Omental fat pad (tissue), 4 donors: ENCODE measurements at places on chromosomes 12 and 14. TPM values are rescaled to one million over a fixed set of nuclear protein-coding genes. Genes with fewer than 3 reads are reported as not detected.
A peak's percentile ranks its signal among the peaks of the same experiment; 100 is the strongest.

ATP2A2 gene
- 116 TPM for total RNA-seq

MSI1 gene
- total RNA-seq = 0.37 TPM

ACOT4 gene
- total RNA-seq = 1.8 TPM

DNA sequence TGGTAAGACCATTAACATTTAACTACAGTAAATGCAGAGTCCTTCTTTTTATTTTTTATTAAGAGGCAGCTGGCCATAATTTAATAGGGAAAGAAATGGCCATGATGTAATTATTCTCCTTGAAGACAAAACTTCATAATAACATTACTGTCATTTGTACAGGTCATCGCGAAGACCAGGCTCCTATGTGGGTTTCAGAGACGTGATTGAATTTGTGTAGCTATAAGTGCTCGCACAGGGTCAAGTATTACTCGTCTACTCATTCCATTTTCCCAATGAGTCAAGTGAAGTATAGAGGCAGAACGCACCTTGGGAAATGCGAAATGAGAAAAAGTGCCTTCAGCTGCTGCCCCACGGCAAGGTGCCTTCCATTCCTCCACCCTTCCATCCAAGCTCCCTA, 40.4 kb downstream of the EGLN3 start:
- DNase-seq = no peak

DNA sequence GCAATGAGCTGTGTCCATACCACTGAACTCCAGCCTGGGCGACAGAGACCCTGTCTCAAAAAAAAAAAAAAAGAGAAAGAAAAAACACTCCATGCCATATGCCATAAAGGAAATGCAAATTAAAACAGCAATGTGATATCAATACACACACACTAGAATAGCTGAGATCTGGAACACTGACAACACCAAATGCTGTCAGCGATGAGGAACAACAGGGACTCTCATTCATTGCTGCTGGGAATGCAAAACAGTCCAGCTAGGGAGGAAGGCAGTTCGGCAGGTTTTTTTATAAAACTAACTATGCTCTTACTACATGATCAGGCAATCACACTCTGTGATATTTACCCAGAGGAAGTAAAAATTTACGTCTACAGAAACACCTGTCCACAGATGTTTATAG, 3.4 kb upstream of the ABCB9 start:
- no peak for DNase-seq

DNA sequence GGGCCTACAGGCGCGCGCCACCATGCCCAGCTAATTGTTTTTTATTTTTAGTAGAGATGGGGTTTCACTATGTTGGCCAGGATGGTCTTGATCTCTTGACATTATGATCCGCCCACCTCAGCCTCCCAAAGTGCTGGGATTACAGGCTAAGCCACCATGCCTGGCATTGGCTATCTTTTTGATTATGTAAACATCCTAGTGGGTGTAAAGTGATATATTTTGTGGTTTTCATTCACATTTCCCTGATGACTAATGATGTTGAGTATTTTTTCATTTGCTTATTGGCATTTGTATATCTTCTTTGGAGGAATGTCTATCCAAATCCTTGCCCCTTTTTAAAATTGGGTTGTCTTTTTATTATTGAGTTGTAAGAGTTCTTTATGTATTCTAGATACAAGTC, 16.3 kb downstream of the CREBL2 start:
- DNase-seq = no peak

DNA sequence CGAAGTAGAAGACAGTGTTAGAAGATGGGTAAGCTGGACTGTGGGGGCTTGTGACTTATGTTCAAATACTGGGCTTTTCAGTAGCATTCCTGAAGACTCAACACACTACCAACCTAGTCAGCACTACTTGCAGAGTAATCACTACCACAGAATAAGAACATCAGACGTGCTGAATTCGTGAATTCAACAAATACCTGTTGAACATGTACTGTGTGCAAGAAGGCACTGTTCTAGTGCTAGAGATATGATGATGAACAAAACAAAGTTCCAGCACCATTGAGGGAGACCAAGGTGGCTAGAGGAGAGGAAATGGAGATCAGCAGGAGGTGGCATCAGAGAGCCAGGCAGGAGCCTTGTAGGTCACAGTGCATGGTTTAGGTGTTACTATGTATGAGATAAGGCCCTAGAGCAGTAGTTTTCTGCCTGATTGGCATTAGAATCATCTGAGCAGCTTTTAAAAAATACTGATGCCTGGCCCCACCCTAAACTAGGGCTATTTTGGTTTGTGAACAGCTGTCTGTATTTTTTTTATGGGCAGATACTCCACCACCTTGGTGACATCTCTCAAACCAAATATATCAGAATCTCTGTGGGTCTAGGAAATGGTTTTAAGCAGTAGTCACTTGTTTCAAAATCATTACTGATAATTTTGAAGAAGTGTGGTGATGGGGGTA, 26.8 kb downstream of the FERMT2 start:
- DNase-seq = no peak

- no peak for DNase-seq
Observed at GRCh38 chr14:105456736-105457617, 17.6 kb upstream of the CRIP2 start.

DNA sequence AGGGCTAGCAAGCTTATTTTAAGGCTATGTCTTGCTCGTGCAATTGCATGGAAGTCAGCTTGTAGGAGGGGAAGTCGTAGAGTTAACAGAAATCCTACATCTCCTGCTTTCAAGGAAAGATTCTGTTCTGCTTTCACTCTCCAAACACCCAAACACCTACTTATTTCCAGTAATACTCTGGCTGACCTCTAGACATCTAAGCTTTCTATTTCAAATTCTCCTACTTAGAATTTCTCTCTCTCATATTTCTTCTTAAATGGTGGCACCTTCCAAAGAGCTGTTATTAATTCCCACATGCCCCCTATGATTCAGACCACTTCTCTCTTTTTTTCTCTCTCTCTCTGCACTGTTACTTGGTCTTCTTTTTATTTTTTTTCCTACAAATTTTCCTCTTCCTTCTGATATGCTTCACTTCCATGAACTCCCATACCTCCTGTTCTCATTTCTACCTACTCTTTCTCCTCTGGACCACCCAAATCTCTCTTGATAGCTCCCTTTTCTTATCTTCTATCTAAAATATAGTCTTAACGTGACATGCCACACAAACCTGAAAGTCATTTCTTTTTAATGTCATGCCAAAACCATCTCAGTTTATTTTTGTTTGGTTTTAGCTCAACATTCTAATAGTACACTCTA, 90.8 kb downstream of the RPS6KA5 start:
- no peak for DNase-seq

DNA sequence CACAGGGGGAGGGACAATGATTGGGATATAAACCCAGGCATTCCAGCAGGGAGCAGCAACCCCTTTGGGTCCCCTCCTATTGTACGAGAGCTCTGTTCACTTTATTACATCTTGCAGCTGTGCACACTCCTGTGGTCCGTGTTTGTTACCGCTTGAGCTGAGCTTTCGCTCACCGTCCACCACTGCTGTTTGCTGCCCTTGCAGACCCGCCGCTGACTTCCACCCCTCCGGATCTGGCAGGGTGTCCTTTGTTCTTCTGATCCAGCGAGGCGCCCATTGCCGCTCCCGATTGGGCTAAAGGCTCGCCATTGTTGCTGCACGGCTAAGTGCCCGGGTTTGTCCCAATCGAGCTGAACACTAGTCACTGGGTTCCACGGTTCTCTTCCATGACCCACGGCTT, 64.1 kb downstream of the E2F7 start:
- DNase-seq = no peak

GRCh38 chr14:102215071-102215470, 75.4 kb downstream of the WDR20 start:
- DNase-seq = no peak

- no peak for DNase-seq
Observed at GRCh38 chr14:85263916-85264675, 265.8 kb upstream of the FLRT2 start.

DNA sequence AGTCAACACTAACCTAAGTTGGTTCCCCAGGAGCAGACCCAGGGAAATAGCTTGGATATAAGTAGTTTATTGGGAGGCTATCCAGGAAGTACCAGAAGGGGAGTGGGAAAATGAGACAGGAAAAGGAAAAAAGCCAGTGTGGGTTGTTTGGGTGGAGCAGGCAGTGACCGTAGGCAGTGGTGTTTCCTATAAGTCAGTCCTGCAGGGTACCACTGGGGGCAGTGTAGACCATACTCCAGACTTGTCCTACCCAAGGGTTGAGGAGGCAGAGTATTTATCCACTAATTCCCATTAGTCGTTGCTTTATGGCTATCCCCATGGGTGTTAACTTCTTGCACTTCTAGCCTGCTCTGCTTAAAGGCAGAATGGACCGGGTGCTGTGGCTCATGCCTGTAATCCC, 6.4 kb upstream of the CCDC60 start:
- no peak for DNase-seq

GRCh38 chr14:62819931-62820330, 225.3 kb downstream of the KCNH5 start:
- no peak for DNase-seq

DNA sequence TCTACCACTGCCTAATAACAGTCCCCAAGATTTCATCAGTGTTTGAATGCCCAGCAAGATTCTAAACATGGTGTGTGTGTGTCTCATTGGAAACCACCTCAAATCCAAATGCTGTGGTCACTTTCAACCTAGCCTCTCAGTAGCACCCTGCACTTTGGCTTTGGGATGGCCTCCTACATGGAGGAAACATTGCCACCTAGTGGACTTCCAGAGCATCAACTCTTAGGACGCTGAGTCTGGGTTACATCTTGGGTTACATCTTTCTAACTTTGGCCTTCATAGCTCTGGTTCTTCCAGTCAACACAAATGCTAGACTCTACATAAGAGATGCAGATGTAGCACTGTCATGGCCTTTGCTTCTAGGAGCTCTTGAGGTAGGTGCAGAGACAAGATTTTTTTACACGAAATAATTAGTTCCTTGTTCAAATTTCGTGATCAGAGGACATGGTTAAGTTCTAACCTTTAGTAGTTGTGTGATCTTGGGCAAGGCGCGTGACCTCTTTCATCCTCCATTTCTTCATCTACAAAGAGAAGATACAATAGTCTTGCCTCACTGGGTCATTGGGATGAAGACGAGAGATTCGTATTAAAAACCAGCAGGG, 113.5 kb upstream of the VASH1 start:
- no peak for DNase-seq

- DNase-seq = no peak
Observed at GRCh38 chr14:21675566-21675965, 1.9 kb upstream of the OR4E1 start.

DNA sequence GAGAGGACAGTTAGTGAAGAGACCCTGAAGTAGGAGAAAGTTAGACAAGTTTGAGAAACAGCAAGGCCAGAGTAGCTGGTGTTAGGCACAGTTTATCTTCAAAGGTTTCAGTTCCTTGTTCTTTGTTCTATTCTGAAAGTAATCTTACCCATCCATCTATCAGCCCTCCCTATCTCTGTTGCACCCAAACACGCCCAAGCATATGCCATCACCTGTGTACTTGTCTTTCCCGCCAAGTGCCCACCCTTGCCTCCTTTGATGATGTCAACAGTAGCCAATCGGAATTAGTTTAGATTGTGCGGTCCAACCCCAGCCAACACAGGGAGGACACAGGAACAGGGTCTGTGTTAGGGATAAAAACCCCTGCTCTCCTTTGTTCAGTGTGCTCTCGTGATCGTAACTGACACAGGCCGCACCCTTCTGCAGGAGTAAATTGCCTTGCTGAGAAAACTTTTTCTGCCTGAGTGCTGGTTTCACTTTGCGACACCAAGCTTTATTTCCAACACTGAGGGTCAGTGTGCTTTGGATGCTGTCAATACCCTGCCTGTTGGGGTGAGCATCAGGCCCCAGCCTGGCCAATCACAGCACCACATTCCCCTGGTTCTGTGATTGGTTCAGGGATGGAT, 4.7 kb upstream of the TMEM229B start:
- no peak for DNase-seq

- no peak for DNase-seq
Observed at GRCh38 chr14:24368562-24369252, 723 bp downstream of the NFATC4 start.

- no peak for DNase-seq
Observed at GRCh38 chr12:72491426-72491825, 219.3 kb downstream of the TRHDE start.

DNA sequence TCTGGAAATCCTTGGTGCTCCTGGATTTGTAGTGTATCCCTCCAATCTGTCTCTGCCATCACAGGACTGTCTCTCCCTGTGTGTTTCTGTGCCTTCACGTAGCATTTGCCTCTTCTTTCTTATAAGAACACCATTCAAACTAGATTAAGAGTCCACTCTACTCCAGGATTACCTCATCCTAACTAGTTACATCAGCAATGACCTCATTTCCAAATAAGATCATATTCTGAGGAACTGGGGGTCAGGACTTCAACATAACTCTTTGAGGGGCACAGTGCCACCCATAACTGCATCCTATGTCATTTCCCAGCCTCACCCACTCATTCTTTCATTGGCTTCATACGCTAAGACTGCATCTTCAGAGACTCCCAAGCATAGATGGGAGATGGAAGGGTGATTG, 106.2 kb downstream of the NT5DC3 start:
- DNase-seq = no peak

DNA sequence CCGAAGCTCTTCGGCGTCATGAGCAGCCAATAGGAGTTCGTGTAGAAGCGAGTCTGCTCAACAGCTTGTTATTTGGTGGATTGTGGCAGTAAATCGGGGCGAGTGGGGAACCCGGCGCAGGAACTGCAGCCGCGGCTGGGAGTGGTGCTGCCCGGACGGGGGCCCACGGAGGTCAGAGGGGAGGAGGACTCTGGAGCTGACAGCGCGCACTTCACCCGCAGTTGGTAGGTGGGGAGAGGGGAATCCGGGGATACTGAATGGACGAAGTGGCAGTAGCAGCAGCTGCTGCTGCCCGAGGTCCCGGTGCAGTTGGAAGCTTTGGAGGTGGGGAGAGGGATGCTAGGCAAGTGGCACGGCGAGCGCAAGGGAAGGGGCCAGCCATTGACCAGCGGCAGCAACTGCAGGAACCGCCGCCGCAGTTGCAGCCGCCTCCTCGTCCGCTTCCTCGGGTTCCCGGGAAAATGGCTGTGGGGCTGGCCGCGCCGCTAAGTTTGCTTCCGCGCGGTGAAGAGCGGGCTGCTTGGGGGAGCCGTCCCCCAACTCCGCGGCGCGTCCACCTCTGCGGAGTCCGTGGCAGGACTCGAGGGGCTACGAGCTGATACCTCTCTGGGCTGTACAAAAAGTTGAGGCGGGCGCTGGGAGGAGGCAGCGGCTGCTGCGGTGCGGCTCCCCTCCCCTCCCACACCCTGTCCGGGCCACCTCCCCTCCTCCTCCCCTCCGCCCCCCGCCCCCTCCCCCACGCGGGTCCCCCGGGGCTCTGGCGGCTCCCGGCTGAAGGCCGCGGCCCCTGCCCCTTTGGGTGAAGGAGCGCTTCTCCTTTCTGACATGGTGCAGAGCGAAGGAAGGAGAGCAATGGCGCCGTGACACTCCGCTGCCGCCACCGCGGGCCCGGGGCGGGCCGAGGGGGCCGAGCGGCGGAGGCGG, at the start of gene ARID4A:
Gene ARID4A (plus strand): TSS at position 79 of the 924 bp plus-strand sequence. CDS start 1,300 bp downstream, outside the sequence.
- peak; percentile 47 for DNase-seq

GRCh38 chr12:18990856-18991255, 138.7 kb upstream of the PLEKHA5 start:
- DNase-seq = no peak

DNA sequence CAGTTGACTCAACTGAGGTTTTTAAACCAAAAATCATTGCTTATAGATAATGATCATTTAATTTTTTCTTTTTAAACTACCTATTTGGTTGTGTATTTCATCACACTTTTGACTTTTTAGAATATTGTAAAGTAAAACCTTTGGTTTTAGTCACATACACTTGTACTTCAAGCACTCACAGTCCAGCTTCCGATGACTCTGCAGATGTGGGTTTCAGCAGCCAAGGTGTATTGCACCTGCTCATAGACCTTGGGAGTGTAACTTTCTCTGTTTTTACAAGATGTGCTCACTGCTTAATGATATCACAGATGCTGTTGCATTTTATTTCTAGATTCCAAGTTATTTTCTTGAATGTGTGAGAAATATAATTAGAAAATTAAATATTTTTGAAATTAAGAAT, 188.3 kb upstream of the SLC38A2 start:
- no peak for DNase-seq
